ENCODE measurements at places on chromosomes 2 and 18. TPM values are rescaled to one million over a fixed set of nuclear protein-coding genes. Genes with fewer than 3 reads are reported as not detected.

DES gene
- not detected for total RNA-seq

NT5C1B gene
- total RNA-seq: not detected

SPDYA gene
- 5.0 TPM for total RNA-seq

IL37 gene
- total RNA-seq: not detected

PRPF40A gene
- total RNA-seq: 145 TPM
